ENCODE measurements at places on chromosomes 11 and 22.

GRCh38 chr11:107593951-107594350 lies 3.0 kb downstream of the ELMOD1 start:
- DNase-seq = no peak

- no peak for DNase-seq
Observed at GRCh38 chr22:50461979-50462540, 12.8 kb downstream of the SBF1 start.

- no peak for DNase-seq
Observed at GRCh38 chr11:12185914-12186313, 75.5 kb downstream of the MICAL2 start.

- no peak for DNase-seq
Observed at GRCh38 chr11:100872951-100873740, 186.1 kb downstream of the ARHGAP42 start.

DNA sequence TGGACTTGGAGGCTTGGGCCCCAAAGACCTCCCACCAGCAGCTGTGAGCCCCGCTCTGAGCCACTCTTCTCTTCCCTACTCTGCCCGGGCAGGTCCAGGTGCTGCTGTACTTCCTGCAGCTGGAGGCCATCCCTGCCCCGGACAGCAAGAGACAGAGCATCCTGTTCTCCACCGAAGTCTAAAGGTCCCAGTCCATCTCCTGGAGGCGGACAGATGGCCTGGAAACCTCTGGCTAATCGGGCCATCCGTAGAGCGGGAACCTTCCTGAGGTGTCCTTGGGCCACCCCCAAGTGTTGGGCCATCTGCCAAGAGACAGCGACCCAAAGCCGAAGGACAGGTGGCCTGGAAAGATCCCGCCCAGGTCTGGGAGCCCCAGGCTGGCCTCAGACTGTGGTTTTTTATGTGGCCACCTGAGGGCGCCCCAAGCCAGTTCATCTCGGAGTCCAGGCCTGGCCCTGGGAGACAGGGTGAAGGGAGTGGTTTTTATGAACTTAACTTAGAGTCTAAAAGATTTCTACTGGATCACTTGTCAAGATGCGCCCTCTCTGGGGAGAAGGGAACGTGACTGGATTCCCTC lies 135.1 kb downstream of the BCR start:
- DNase-seq = peak; percentile 70

GRCh38 chr11:68141246-68142027 lies 20.2 kb upstream of the CHKA start:
- DNase-seq = no peak

GRCh38 chr11:61971248-61972111 lies 4.0 kb upstream of the FTH1 start:
- DNase-seq = peak; percentile 70

GRCh38 chr11:131877246-131877942 lies 507.0 kb downstream of the NTM start:
- DNase-seq = no peak

DNA sequence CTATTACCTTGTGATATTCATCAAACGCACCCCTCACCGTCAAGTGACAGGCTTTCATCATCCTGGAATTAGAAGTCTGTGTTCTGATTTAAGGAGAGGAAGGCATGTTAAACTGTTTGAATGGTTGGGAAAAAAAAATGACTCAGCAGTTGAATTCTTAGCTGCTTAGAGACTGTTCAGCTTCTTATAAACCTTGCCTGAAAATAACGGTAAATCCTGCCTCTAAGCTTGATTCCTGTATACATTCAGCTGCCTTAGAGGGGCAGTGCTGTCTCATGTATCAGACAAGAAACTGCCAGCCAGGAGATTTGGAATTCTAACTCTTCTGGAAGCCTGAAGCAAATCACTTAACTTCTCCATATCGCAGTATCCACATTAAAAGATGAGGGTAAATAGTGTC lies 437.4 kb downstream of the JRKL start:
- DNase-seq = no peak

DNA sequence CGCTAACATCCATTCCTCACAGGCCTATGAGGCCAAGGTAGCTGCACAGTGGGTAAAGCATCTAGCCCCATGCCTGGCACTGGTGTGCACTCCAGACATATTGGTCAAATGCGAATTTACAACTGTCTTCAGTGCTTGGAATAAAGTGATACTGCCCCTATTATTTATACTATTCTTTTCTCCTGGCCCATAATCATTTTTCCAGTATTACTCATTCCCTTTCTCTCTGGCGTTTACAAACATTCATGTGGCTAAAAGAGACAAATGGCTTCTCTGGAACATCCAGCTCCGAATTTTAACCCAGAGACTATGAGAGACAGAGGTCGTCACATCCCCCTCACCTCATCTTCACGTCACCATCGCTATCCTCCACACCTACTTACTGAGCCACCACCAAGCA lies 87.2 kb upstream of the PITPNB start:
- DNase-seq = no peak

DNA sequence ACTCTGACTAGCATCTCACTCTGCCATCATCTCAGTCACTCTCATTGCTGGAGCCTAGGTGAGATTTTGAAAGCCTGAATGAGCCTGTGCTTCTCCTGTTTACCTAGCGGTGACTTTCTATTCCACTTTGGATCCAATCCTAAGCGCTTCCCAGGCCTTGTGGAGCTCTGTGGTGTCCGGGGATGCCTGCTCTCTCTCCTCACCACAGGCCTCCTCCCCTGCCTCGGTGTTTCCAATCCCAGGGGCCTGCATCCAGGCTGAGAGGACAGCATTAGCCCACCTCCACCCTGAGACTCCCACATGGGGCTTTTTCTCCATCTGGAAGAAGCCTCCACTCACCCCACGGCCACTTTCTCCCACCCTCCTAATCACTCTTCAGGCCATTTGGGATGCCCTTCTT lies 380.3 kb downstream of the NTM start:
- DNase-seq = no peak

DNA sequence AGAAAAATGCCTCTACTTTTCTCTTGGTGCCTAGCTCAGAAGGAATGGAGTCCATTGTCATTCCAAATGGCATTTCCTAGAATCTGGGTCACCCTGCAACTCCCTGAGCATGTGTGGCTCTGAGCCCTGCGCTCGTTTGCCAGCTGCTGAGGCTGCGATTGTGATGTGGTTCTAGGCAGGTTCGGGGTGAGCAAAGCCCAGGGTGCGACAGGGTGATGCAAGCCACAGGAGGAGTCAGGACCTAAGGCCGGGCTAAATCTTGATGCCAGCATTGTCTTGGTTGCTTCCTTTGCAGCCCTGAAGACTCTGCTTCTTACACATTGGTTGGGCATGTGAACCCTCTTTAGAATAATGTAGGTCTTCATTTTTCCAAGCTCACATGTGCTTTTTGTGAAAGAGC lies 131.0 kb downstream of the MORC2 start:
- DNase-seq = no peak

DNA sequence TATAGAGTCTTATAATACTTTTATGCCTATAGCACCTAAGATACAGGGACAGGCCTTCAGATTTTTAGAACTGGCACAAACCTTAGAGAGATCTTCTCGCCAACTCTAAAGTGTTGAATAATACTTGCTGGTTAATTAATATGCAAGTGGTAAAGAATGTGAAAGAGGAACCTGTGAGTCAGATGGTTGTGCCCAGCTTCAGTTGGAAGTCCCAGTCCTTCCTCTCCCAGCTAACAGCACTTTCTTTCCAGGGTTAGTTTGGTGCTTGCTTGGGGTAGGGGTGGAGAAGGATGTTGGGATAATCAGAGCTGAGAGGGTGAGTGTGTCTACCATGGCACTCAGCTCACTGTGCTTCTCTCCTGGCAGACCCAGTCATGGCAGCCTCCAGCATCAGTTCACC lies 4.9 kb upstream of the TMEM132A start:
- DNase-seq = no peak

DNA sequence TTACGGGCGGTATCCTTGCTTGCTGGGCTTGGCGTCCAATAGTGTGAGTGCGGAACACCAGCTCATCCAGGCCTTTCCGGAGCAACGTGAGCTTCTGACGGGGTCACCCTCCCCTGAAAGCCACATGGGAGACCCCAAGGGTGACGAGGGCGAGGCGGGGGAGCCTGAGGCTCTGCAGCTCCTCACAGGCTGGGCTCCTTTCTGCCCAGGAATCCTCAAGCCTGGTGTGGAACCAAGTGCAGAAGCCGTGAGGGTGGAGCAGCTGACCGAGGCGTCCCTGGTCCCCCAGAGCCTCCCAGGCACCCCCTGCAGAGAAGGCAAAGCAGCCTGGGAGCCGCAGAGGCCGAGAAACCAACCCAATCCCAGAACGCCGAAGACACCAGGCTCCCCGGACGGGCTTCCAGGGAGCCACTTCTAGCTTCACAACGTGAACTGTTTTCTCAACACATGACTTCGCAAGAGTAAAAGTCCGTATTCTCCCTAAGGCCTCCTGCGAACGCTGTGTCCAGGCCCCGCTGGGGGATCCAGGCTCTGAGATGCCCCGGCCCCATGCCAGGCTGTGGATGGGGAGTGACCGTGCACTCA lies 530.3 kb downstream of the BRD1 start:
- no peak for DNase-seq

- DNase-seq = no peak
Observed at GRCh38 chr22:49549256-49550140, 278.2 kb downstream of the BRD1 start.

- no peak for DNase-seq
Observed at GRCh38 chr11:116111546-116111945, 607.3 kb upstream of the CADM1 start.

DNA sequence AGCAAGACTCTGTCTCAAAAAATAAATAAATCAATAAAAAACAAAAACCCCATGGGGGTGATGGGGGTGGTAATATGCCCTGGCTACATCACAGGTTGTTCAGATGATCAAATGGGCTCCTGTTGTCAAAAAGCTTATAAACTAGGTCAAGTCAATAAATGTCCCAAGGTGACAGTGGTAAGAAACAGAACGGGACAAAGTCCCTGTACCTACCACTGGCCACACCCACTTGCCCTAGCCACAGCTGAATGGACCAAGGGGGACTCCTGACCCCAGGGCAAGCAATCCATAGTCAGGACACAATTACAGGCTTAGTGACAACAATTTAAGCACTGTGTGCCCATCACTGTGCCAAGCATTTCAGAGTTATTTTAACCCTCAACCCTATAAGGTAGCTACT lies 6.0 kb downstream of the NAGA start:
- no peak for DNase-seq

DNA sequence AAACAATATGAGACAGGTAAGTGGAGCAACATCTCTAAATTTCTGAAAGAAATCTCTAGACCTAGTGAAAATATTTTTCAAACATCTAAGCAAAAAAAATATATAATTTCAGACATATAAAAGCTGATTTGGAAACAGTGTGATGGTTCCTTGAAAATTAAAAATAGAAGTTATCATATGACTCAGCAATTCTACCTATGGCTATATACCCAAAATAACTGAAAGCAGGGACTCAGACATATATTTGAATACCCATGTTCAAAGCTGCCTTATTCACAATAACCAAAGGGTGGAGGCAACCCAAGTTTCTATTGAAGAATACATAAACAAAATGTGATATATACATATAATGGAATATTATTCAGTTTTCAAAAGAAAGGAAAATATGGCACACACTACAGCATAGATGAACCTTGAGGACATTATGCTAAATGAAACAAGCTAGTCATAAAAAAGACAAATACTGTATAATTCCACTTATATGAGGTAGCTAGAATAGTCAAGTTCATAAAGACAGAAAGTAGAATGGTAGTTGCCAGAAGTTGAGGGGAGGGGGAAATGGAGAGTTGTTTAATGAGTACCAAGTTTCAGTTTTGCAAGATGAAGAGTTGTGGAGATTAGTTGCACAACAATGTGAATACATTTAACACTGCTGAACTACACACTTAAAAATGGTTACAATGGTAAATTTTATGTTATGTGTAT lies 300.4 kb downstream of the TTC28 start:
- DNase-seq = no peak

DNA sequence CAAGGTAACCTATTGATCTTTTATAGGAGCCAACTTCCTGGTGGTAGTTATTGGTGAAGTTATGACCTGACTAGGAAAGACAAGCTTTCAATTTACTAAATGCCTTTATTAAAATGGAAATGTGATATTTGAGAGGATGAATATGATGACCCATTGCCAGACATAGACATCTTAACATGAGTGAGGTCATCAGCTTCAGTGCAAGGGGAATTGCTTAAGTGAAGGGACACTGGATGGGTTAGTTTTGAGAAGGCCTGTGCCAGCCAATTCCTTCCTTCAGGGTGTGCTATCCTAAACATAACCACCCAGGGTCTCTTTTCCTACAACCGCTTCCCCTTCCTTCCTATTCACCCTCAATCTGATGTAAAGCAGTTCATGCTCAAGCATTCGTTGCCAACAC lies 21.5 kb downstream of the NAV2 start:
- DNase-seq = no peak

DNA sequence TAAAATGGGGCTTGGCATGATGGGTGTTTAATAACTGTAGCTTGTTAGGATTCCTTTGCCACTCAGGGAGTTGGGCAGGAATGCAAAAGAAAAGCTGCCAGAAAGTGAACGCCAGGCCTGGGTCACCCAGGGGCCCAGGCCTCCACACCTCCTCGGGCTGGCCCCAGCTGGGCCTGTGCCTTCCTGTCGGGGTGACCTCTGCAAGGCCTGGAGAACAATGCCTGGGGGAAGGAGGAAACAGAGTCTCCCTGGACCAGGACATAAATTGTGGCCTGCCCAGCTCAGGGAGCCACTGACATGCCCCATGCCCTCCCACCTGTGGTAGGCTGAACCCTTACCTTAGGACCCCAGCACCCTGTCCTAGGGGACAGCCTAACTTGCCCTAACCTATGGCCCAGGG lies 21.9 kb downstream of the MN1 start:
- no peak for DNase-seq

GRCh38 chr11:96154802-96155520 lies 188.0 kb downstream of the MAML2 start:
- no peak for DNase-seq

DNA sequence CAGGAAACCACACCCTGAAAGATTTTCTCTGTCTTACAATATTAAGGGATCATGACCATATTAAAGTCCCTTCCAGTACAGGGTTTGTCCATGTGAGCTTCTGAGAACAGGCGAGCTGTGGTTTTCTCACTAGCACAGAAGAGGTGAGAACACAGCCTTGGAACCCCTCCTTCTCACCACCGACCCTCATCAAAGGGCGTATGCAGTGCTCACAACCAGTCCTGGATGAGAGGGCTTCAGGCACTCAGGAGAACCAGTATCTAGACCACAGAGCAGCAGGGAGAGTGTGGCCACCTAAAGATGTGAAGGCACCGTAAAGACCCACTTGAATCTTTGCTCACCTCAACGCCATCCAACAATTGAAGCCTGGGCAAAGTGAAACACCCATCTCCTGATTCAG lies 397.0 kb downstream of the ETS1 start:
- DNase-seq = no peak
